ENCODE measurements at places on chromosomes 5 and 9.
A peak's percentile ranks its signal among the peaks of the same experiment; 100 is the strongest.

- H3K27me3 ChIP-seq: peaks cover 2% of the 10 kb centered on the region
- H3K4me1 ChIP-seq: no peaks in the 10 kb centered on the region
- no peaks in the 10 kb centered on the region for H3K36me3 ChIP-seq
- no peak overlapping the region for H3K4me3 ChIP-seq
Measured at GRCh38 chr9:93815135-93815534, 140.0 kb downstream of the BARX1 start.

- H3K4me3 ChIP-seq: peak within 1 kb of the TSS; percentile 54
- H3K4me1 ChIP-seq: peaks cover 7% of the 10 kb centered on the region
- H3K27ac ChIP-seq: no peak within 1 kb of the TSS
- H3K27me3 ChIP-seq: peaks cover 23% of the 10 kb centered on the region
- DNase-seq: peak; percentile 39
Measured at GRCh38 chr9:113056191-113057106, at the start of gene ZFP37. Gene ZFP37 (minus strand): TSS chr9:113056724. CDS start chr9:113056688, 36 bp downstream.

- H3K4me3 ChIP-seq: no peak overlapping the region
- no peaks in the 10 kb centered on the region for H3K27me3 ChIP-seq
Measured at GRCh38 chr5:115379622-115380344, 83.3 kb upstream of the CCDC112 start.

GRCh38 chr9:3936520-3937235 lies 363.2 kb downstream of the GLIS3 start:
- no peak overlapping the region for H3K4me3 ChIP-seq
- no peaks in the 10 kb centered on the region for H3K4me1 ChIP-seq
- no peaks in the 10 kb centered on the region for H3K27me3 ChIP-seq
- H3K36me3 ChIP-seq: no peaks in the 10 kb centered on the region
- no peak overlapping the region for H3K27ac ChIP-seq

- DNase-seq: no peak
- H3K4me3 ChIP-seq: no peak overlapping the region
- no peaks in the 10 kb centered on the region for H3K27me3 ChIP-seq
- no peak overlapping the region for H3K27ac ChIP-seq
- no peaks in the 10 kb centered on the region for H3K36me3 ChIP-seq
Measured at GRCh38 chr5:39422728-39423285, 2.0 kb downstream of the DAB2 start.

- H3K27ac ChIP-seq: no peak overlapping the region
- no peaks in the 10 kb centered on the region for H3K27me3 ChIP-seq
- no peaks in the 10 kb centered on the region for H3K4me1 ChIP-seq
- H3K36me3 ChIP-seq: no peaks in the 10 kb centered on the region
- no peak for DNase-seq
Measured at GRCh38 chr5:145903113-145903512, 30.3 kb upstream of the GRXCR2 start.

DNA sequence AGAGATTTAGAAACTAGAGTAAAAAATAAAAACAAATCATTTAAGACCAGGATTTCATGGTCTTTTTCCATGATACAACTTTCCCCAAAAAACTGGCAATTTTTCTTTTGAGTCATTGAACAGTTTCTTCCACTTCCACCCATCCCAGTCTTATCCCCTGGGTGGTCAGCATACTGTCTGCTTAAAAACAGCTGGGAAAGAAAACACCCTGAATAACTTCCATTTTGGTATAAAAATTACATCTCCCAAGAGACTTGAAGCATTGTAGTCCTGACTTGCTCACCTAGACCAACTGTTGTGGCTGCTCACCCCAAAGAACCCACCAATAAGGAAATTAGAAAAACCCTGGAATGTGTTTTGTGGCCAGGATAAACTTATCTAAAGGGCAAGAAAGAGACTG lies 731.3 kb downstream of the NR2F1-AS1 start:
- DNase-seq: no peak
- no peaks in the 10 kb centered on the region for H3K4me1 ChIP-seq
- H3K27ac ChIP-seq: no peak overlapping the region
- H3K27me3 ChIP-seq: no peaks in the 10 kb centered on the region
- no peaks in the 10 kb centered on the region for H3K36me3 ChIP-seq

GRCh38 chr9:72041775-72042194 lies 18.6 kb downstream of the C9orf57 start:
- no peaks in the 10 kb centered on the region for H3K27me3 ChIP-seq
- peak; percentile 85 for DNase-seq
- H3K4me3 ChIP-seq: no peak overlapping the region
- peaks cover 21% of the 10 kb centered on the region for H3K4me1 ChIP-seq
- H3K27ac ChIP-seq: peak overlapping the region; percentile 76

- no peaks in the 10 kb centered on the region for H3K4me1 ChIP-seq
- H3K36me3 ChIP-seq: no peaks in the 10 kb centered on the region
- H3K4me3 ChIP-seq: no peak overlapping the region
- H3K27ac ChIP-seq: no peak overlapping the region
- DNase-seq: no peak
Measured at GRCh38 chr9:16622541-16622940, 247.9 kb downstream of the BNC2 start.

- H3K4me3 ChIP-seq: no peak overlapping the region
- H3K36me3 ChIP-seq: peaks cover 2% of the 10 kb centered on the region
- H3K4me1 ChIP-seq: peaks cover 28% of the 10 kb centered on the region
- H3K27me3 ChIP-seq: no peaks in the 10 kb centered on the region
- no peak for DNase-seq
- no peak overlapping the region for H3K27ac ChIP-seq
Measured at GRCh38 chr9:127545196-127546124, 66.6 kb upstream of the STXBP1 start.

- no peak for DNase-seq
- H3K36me3 ChIP-seq: peaks cover 25% of the 10 kb centered on the region
- H3K27ac ChIP-seq: peak overlapping the region; percentile 67
- peaks cover 30% of the 10 kb centered on the region for H3K4me1 ChIP-seq
- H3K4me3 ChIP-seq: no peak overlapping the region
- no peaks in the 10 kb centered on the region for H3K27me3 ChIP-seq
Measured at GRCh38 chr9:89477384-89477783, 20.5 kb downstream of the SEMA4D start.

GRCh38 chr5:52784737-52785136 lies 3.0 kb upstream of the ITGA1 start:
- H3K36me3 ChIP-seq: no peaks in the 10 kb centered on the region
- peaks cover 33% of the 10 kb centered on the region for H3K4me1 ChIP-seq
- H3K27me3 ChIP-seq: peaks cover 12% of the 10 kb centered on the region
- peak overlapping the region; percentile 10 for H3K4me3 ChIP-seq

DNA sequence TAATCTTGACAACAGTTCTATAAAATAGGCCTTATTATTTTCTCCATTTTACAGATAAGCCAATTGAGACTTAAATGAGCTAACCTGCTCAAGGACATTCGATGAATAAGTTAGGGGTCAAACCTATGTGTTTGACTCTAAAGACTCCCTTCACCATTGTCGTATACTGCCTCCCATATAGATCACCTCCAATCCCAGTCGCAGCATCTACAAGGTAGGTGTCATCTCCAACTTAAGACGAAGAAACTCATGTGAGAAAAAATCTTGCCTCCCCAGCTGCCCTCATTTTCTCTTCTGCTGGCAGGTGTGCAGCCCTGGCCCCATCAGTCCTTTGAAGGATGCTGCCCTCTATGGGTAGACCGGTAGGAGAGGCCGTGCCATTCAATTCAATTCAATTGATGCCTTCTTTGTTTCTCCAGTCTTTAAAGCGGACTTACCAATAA lies 75.2 kb upstream of the SMARCA2 start:
- H3K27ac ChIP-seq: no peak overlapping the region
- H3K27me3 ChIP-seq: no peaks in the 10 kb centered on the region
- DNase-seq: no peak
- H3K36me3 ChIP-seq: no peaks in the 10 kb centered on the region
- no peaks in the 10 kb centered on the region for H3K4me1 ChIP-seq
- no peak overlapping the region for H3K4me3 ChIP-seq
